ENCODE measurements at places on chromosomes 4 and X.

DNA sequence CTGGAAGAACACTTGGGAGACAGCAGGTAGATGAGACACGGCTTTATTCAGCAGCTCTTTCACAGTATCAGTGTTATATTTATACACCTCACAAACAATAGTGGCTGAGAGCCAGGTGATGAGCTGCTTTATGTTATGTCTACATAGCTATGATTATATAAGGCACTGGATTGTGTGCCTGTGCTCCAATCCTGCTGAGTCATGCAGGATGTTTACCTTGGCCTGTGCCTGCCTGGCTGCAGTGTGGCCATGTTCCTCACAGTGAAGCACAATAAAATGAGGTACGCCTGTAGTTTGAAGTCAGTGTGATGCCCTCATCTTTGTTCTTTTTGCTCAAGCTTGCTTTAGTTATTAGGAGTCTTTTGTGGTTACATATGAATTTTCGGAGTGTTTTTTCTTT, 31.3 kb downstream of the CXCL13 start:
- no peak for DNase-seq

DNA sequence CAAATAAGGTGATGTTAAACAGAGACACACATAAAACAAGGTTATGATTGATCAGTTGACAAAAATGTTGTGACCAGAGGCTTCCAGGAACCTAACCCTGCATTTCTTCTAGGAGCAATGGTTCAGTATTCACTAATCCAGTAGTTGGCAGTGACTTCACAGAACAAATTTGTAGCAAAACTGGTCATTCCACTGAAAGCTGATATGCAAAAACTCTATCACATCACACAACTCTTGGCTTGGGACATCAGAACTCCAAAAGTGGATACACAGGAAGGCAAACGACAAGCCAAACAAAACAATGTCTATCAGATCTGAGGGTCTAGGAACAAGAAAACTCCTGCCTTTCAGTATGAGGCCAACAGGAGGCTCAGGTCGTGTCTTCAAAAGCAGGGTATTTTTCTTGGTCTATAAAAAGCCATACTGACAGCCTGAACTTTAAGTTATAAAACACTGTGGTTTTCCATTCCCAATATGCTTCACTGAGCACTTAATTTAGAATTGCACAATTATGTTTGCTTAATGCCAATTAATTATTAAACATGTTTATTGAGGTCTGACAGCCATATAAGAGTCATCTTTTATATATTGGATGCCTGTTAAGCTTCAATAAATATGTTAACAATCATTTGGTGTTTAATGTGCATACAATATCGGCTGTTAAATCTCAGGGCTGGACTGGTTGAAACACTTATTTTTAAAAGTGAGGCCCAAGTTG, 45.6 kb downstream of the SOD3 start:
- DNase-seq = no peak

- no peak for DNase-seq
Observed at GRCh38 chrX:18719852-18720251, 12.4 kb downstream of the PPEF1 start.

DNA sequence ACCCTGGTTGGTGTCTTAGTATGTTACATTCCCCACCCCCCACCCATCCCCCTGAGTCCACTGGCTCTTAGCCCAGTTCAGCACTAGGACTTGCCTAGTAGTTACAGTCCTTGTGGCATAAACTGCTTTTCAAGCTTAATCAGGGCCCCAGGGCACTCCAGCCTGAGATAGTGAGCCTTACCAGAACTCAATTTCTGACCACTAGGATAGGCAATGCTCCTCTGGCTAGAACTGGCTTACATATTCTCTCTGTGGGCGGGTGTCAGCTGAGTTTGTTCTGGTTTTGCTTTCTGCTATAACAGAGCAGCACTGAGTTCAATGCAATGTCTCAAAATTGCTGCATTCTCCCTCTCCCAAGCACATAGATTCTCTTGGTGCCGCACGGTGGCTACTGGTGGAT, 391.4 kb upstream of the DIPK2B start:
- DNase-seq = no peak

DNA sequence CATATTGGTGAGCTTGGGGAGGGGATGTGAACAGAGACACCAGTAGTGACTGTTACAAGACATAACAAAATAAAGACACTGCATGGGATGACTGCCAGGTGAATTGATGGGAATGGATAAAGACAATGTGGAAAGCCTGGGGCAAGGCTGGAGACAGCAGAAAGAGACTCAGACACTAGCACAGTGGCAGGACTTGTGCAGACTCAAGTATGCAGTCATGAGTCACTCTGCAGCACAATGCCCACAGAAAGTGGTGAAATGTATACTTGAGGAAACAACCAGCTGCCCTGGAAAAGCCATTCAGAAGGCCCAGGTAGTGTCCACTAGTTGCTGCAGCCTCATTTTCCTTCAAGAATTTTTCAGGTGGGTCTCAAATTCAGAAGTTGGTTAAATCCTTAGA, 452.3 kb downstream of the MID1IP1 start:
- DNase-seq = no peak

Measured in left hindlimb (tissue), 1 donor.